ENCODE measurements at places on chromosomes 13 and 19.

- no peak for DNase-seq
Measured at GRCh38 chr13:86945584-86945983, 725.6 kb upstream of the SLITRK5 start.

GRCh38 chr13:98307463-98308085, 130.5 kb upstream of the RNF113B start:
- no peak for DNase-seq

GRCh38 chr19:4374498-4375163, 25.7 kb downstream of the SH3GL1 start:
- peak; percentile 79 for DNase-seq

- DNase-seq: no peak
Measured at GRCh38 chr13:98328511-98328910, 151.4 kb upstream of the RNF113B start.

GRCh38 chr13:108674346-108674745, 44.9 kb downstream of the MYO16 start:
- no peak for DNase-seq

DNA sequence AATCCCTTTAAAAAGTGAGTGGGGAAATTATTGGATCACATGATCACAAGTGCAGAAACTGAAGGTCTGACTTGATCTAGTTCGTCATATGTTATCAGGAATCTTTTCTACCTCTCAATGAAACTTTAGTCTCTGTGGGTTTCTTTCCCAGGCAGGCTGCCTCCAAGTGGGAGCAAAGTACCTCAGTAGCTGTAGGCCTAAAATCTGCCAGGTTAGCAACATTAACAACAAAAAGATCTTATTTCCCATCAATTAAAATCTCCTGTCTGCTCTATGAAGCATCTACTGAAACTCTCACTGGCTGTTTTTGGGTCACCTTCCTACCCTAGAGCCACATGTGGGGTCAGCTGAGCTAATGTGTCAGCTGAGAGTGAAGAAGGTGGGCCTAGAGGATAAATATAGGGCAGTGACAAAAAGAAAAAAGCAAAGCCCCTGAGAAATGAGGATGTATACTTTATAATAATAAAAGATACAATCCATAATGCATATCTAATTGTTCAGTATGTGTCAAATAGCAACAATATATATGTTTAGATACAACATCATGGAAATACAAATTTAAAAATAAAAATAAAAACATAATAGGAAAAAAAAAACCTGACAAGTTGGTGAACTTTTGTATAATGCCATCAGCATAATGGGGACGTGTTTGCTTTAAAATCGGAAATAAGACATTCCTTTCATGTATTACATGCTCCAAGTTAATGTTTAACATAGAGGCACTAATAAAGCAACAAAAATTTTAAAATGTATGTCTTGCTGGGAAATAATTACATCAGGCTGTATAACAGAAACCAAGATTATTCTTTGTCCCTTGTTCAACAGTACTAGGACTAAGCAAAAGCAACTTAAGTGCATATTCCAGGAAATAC, 141.1 kb downstream of the GPC5 start:
- DNase-seq: no peak

GRCh38 chr13:85419611-85420010, 379.6 kb downstream of the SLITRK6 start:
- DNase-seq: no peak

DNA sequence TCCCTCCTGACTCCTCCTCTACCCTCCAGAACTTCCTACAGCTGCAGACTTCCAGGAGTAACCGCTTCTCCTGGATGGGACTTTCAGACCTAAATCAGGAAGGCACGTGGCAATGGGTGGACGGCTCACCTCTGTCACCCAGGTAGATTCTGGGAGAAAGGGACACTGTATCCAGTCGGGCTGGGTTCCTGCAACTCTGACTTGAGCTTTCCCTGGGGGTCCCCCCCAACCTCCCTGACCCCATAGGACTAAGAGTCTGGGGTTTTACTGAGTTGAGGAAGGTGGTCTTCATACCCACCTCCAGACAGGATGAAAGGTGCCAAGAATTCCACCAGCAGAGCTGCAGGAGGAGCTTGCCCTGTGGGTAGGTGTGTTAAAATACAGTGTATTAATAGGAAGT, 4.4 kb downstream of the CLEC4M start:
- DNase-seq: no peak

- DNase-seq: no peak
Measured at GRCh38 chr19:6772028-6772865, at the start of gene VAV1. Gene VAV1, plus strand, starts transcription at chr19:6772708. Its CDS starts 100 bp downstream, at chr19:6772808.

GRCh38 chr13:113122550-113123225, at the start of gene F10:
Gene F10, plus strand, starts transcription at chr13:113122799. Its CDS starts 57 bp downstream, at chr13:113122856.
- no peak for DNase-seq

DNA sequence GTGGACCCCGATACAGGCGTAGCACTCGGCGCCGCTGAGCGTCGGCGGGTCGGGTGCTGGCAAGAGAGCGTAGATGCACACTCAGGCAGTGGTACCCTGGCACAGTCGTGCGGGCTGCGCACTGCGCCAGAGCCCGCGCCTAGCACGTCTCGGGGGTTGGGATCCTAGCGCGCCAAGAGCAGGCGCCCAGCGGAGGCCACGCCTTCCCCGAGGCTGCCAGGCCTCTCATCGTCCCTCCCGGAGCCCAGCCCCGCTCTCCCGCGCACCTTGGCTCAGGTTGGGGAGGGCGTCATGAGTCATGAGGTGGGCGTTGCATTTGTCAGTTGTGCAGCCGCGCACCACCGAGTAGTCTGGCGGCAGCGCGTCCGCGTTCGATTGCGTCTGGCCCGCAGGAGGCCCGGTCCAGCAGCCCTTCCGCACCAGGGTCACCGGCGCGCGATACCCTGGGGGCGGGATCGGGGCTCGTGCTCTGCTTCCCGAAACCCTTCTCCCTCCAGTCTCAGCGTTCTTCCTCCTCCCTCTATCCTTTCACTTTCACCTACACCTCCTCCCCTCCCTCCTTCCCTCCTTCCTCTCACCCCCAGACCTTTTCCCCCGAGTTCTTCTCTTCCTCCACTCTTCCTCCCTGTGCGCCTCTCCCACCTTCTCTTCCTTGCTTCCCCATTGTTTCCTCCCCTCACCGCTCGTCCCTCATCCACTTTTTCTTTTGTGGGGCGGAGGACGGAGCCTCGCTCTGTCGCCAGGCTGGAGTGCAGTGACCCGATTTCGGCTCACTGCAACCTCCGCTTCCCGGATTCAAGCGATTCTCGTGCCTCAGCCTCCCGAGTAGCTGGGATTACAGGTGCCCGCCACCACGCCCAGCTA, 3.5 kb downstream of the LYPD5 start:
- no peak for DNase-seq

GRCh38 chr13:39110518-39111097, 72.4 kb downstream of the NHLRC3 start:
- no peak for DNase-seq

DNA sequence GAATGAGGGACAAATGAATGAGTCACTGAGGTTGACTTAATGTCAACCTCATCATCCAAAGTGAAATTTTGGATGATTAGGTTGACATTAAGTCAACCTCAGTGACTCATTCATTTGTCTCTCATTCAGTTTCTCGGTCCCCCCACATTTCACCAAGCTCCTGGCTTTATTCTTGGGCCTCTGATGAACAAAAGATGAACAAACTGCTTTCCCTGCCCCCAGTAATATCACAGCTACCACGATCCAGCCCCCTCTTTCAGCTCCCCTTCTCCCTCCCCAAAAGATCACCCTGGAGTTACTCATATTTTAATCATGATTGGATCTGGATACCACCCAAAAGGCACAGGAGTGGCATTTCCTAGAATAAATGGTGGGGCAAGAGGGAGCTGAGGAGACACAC, 10.8 kb downstream of the CEACAM18 start:
- DNase-seq: no peak

DNA sequence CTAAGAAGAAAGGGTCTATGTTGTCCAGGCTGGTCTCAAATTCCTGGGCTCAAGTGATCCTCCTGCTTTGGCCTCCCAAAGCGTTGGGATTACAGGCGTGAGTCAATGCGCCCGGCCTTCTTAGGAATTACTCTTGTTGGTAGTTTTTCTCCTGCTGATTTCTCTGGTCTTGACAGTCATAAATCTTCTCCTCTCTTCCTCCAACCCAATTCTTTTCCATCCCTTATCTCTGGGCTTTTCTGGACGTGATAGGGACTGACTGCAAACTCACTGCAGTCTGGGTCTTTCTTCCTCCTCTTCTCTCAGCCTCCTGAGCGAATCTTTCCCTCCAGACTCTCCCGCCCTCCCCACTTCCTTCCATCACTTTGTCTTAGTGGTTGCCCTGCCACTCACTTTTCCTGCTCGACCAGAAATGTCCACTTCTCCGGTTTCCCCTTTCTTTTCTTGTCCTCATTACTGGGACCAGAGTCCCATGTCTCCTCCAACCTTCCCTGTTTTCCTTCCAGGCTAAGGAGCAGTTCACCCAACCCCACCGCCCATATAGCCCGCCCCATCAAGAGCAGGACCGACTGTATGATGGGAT, 21.9 kb upstream of the TIMM44 start:
- DNase-seq: no peak

DNA sequence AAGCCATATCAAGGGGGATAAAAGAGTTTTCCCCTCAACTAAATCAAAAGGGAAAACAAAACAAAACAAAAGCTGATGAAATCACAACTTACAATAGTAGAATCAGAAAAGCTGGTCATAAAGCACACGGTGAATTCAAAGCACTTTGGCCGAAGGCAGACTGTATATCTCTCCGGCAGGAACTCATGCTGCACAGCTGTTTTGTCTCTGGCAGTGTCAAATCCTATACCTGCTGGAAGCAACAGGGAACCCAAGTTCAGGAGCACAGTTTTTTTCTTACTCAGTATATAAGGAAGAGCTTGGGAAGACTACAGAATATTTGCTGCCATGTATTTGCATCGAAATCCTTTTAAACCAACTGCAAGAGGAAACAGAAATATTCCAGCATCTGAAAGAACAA, 213.7 kb downstream of the RFC3 start:
- no peak for DNase-seq

GRCh38 chr13:23686948-23687347, 116.7 kb downstream of the TNFRSF19 start:
- DNase-seq: no peak

DNA sequence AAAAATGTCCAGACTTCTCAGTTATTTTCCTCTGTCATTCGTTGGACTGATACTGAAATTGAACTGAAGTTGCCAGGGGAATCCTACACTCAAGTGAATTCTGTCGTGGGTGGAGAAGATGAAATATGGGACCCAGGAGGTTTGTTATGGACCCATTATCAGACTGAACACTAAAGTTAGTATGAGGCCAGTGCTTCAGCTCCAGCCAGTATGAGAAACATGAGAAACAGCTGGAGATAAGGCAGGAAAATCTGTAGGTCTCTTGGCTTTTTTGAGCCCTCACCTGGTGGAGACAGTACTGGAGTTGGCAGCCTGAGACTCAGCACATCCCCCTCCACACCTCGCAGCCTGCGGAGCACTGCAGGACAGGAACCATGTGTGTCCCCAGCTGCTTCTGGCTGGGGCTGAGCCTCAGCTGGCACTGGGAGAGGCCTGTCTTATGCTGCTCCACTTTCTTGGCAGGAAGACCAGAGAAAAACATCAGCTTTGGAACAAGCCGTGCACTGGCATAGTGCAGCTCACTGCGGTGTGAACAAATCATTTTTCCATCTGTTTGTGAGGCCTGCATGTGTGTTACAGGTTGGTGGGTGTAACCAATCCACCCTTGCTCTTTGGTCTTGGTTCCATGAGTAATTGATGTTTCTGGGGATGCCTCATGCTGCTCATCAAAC, 641.0 kb downstream of the FGF9 start:
- no peak for DNase-seq

DNA sequence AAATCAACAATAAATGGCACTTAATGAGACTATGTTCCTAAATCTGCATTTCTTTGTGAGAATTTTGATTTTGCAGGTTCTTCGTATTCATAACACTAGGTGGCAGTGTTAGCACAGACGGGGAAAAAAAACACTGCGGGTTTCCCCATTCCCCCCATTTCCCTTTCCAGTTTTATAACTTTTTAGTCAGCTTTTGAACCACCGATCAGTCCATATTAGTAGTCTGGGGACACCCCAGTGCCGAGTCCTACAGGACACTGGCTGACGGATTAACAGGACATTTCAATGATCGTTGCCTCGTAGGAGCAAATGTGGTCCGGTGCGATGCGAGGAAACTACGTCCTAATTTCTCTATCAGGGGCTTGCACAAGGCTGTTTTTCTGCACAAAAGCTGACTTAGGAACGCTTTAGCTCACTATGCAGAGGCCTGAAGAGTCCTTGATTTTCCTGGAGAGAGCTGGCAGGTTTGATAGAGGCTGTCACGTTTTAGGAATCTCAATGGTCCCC, 234.3 kb downstream of the LMO7 start:
- DNase-seq: no peak

GRCh38 chr13:30545320-30545719, 72.4 kb upstream of the USPL1 start:
- DNase-seq: no peak

DNA sequence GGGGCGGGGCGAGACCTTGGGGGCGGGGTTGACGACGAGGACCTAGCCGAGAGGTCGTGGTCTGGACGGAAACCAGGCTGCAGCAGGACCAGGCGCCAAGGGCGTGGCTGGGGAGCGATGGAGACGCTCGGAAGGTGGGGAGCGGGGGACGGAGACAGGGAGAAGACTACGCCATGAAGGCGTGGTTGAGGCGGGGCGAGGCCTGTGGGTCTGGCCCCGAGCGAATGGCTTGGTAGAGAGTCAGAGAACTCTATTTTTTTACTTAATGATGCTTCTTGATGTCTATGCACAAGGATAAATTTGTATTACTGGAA, 674 bp upstream of the FBXL12 start:
- DNase-seq: no peak

GRCh38 chr13:48404952-48405351, 8.0 kb downstream of the LPAR6 start:
- DNase-seq: no peak

GRCh38 chr19:29675120-29675649, 9.9 kb downstream of the PLEKHF1 start:
- DNase-seq: no peak

GRCh38 chr13:71219698-71220415, 647.1 kb downstream of the DACH1 start:
- DNase-seq: no peak

- no peak for DNase-seq
Measured at GRCh38 chr13:83753912-83754624, 128.2 kb downstream of the SLITRK1 start.

DNA sequence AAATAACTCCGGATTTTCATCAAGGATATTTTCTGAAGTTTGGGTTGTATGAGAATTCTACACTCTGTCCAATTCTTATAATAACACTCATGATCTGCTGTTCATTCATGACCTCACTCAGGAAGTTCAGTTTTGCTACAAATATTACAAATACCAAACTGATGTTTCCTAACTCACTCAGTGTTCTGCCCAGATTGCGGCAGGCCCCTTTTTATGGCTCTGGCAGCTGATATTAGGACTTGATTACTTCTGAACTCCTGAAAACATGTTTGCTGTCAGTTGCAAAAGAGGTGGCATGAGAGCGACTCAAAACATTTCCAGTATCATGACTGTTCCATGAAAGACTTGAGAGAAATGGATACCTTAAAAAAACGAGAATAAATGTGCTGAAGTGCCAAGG, 188.0 kb downstream of the RGCC start:
- DNase-seq: peak; percentile 51

GRCh38 chr19:44618640-44619357, 5.4 kb downstream of the IGSF23 start:
- no peak for DNase-seq

- DNase-seq: no peak
Measured at GRCh38 chr19:35767288-35768081, 7.9 kb upstream of the ARHGAP33 start.

GRCh38 chr13:94765814-94766213, 53.5 kb upstream of the SOX21 start:
- no peak for DNase-seq

GRCh38 chr19:4515732-4516131, 2.6 kb downstream of the PLIN4 start:
- no peak for DNase-seq

GRCh38 chr19:10420444-10421239, at the start of gene PDE4A:
Gene PDE4A, plus strand, starts transcription at chr19:10420538. Its CDS starts 227 bp downstream, at chr19:10420765.
- DNase-seq: no peak
